ENCODE measurements at places on chromosomes 6 and 20.

DNA sequence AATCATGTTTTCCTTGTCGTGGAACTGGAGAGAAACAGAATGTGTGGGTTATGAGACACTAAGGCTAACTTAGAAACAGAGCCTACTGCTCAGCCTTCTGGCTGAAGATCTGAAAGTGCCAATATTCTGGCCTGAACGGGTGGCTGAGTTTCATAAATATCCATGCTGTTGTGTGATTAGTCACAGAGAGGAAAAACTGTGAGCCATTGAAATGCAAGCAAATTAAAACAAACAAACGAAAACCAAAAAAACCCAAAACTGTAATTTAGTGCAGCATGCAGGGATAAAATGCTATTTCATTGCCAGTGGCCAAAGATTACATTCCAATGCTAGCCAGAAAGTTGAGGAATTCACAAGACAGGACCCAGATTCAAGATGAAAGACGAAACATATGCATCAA, 315.1 kb downstream of the UBE3D start:
- DNase-seq, result no peak

GRCh38 chr6:157763129-157763903, 59.7 kb upstream of the SNX9 start:
- DNase-seq, result peak; percentile 90

DNA sequence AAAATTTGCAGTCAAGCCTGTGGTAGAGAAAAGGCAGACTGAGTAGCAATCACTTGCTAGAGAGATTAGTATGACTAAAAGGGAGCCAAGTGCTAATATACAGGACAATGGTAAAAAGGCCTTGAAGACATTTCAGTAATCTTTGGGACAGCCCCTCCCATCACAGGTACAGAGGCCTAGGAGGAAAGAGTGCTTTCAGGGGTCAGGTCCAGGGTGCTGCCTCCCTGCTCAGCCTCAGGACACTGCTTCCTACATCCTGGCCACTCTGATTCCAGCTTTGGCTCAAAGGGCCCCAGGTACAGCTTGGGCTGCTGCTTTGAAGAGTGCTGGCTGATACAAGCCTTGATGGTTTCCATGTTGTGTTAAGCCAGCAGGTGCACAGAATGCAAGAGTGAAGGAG, 543.5 kb downstream of the MMUT start:
- no peak for DNase-seq

- DNase-seq, result no peak
Observed at GRCh38 chr6:166850677-166851076, 105.7 kb downstream of the RNASET2 start.

DNA sequence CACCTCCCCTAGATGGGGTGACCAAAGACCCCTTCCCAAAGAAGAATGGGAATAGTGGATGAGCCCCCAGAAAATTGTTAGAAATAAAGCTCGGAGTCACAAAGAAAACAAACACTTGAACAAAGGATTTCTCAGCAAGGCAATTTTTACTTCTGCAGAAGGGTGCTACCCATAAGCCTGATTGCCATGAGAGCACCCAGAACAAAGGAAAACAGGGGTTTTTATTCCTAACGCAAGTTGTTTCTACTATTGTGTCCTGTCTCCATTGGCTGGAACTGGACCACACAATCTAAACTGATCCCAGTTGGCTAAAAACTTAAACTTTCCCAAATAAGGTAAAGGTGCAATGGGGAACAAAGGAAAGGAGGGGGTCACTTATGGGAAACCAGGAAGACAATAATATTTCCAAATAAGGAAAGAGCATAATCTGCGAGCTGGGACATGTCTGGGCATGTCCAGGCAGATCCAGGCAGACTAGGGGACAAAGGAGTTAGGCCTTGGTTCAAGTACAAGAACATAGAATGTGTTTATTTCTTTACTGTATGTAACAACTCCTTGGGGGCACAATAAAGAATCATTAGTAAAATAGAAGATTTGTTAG, 20.0 kb downstream of the HLA-B start:
- no peak for DNase-seq

DNA sequence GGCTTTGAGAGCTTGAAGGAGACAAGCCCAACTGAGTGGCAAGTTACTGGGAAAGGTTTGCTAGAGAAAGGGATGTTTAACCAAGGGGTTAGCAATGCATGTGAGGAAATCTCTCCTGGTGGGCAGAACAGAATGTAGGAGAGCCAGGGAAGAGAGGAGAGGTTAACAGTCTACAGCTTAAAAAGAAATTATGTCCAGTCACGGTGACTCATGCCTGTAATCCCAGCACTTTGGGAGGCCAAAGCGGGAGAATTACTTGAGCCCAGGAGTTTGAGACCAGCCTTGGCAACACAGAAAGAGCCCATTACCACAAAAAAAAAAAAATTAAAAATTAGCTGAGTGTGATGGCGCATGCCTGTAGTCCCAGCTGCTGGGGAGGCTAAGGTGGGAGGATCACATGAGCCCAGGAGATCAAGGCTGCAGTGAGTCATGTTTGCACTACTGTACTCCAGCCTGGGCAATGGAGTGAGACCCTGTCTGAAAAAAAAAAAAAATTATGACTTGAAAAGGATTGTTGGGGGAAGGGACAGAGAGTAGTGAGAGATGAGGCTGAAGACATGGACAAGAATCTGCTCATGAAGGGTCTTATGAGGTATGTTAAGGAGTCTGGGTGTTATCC, 264.9 kb downstream of the TBC1D7 start:
- DNase-seq, result no peak

GRCh38 chr20:52482044-52482443, 290.5 kb upstream of the ZFP64 start:
- no peak for DNase-seq

- no peak for DNase-seq
Observed at GRCh38 chr20:12670301-12670700, 338.5 kb upstream of the SPTLC3 start.

- DNase-seq, result no peak
Observed at GRCh38 chr20:60869087-60869486, 383.0 kb upstream of the CDH4 start.

DNA sequence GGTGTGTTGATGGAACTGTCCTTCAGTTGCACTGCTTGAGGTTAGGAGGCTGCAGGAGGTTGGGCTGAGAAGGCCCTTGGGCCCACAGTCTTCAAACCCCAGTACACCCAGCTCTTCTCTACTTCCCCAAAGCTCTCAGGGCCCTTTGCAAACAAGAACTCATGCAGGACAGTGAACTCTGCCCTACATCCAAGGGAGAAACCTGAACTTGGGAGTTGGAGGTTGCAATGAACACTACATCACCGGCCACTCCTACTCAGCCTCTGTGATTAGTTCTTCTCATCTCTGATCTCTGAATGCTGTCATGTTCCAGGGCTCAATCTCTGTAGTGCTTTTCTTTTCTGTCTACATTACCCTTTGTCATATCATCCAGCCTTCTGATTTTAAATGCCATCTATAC, 148.5 kb upstream of the PDE7B start:
- no peak for DNase-seq

DNA sequence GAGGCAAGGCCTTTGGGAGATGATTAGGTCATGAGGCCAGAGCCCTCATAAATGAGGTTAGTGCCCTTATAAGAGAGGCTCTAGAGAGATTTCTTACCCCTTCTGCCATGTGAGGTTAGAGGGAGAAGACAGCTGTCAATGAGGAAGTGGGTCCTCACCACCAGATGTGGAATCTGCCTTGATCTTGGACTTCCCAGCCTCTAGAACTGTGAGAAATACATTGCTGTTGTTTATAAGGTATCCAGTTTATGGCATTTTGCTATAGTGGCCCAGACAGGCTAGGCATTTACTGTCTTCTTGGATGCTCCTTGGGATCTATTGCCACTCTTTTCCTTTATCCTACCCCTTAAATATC, 57.1 kb upstream of the CITED2 start:
- no peak for DNase-seq

DNA sequence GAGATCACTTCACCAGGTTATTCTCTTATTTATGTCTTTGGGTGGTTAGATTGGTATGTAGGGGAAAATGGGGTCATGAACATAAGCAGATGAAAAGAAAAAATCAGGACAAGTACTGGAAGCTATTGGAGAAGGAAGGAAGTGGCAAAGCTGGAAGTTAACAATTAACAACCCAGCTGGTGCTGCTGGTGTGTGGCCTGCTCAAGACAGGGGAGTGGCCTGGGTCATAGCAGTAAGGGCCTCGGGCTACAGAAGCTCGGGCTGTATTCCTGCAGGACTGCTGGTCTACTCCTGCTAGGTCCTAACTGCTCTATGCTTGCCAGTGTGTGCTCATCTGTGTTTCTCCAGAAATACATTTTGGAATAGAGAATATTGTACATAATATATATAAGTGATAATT, 19.6 kb downstream of the MYLIP start:
- no peak for DNase-seq

DNA sequence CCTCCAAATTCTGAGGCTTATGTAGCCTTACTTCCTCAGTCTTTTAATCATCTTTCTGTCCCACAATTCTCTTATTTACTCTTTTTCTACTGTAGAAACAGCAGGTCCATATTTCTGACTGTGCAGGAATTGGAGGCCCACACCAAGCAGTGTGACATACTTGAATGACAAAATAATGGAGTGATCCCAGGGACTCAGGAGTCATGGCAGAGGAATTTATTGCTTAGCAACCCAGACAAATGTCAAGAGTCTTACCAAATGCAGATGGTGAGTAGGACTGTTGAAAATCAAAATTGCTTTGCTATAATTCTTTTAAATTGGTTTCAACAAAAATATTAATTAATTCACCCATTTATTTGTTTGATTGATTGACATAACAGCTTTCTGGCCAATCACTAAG, 59.9 kb downstream of the HTR1B start:
- DNase-seq, result no peak

Measured in NCI-H1105 (cell line).